ENCODE measurements at places on chromosomes 1 and 21.

GRCh38 chr1:212218911-212219310 lies 66.3 kb upstream of the PPP2R5A start:
- peak; percentile 48 for DNase-seq

GRCh38 chr1:156920233-156921052 lies at the start of gene LRRC71:
LRRC71 (plus strand) TSS chr1:156920632; CDS start chr1:156920804, 172 bp downstream.
- DNase-seq: no peak

DNA sequence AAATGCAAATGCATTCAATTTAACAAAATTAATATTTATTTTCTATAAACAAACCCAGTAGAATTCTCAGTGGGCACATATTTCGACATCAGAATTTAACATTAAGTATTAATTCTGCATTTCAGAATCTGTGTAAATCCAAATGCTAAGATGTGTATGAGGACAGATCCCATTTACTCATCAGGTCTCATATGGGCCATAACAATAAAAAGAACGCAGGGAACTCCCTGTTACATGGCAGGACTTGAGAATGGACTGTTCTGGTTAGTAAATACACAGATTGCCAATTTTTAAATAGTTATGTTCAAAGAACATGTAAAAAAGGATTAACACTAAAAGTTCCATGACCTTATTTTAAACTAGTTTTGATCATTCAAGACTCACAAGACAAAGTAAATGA lies 104.0 kb downstream of the SLC30A10 start:
- no peak for DNase-seq

DNA sequence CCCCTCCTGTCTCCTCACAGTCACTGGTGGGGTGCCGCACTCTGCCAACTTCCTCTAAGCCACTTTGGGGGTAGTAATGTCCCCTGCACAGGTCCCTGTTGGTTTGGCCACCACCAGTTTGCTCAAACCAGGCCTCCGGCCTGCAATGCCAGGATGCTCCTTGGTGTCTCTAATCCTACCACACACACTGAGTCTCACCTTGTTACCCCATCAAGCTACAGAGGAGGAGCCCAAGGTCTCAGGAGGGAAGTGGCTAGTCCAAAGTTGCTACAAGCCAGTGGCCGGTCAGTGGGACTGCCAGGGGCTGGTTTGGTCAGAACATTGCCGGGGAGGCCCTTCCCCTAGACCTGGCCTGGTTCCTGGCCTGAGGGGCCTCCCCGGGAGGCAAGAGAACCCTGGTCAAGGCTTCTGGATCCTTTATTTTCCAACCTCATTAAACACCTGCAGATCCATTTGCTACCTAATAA lies 21.5 kb upstream of the LRP8 start:
- no peak for DNase-seq

DNA sequence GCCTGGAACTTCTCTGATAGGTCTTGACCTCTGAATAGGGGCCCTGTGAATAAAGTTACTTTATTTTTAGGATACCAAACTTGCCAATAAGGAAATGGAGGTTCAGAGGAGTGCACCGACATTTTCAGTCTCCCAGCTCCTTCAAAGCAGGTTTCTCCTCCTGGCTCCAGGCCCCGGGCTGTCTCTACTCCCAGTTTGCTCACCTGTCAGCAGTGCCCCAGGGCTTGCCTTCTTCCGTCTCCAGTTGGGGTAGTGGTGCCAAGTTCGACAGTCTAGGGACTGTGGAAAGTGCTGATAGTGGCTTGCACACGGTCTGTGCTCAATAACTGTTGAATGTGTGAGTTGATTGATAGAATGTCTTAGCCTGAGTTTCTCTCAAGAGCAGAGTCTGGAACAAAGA lies 149.2 kb downstream of the ACTL8 start:
- DNase-seq: no peak

- DNase-seq: peak; percentile 55
Observed at GRCh38 chr1:32798679-32799416, 18.3 kb downstream of the YARS1 start.

DNA sequence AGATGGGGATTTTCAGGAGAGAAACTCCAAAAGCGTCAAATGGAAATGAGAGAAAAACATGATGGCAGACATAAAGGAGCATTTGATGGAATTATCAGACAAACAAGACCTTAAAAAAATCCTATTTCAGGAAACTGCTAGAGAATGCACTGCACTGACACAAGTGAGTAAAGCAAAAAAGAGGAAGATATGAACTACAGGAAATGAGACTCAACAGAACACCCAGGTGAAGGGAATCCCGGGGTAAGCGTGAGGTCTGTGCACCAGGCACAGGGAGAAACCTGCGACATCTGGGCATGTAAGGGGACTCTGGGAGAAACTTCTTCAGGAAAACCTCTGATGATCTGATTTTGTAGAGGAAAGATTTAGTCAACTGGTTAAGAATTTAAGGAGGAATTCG lies 2.8 kb downstream of the TARBP1 start:
- DNase-seq: no peak

- DNase-seq: no peak
Observed at GRCh38 chr1:80202118-80202517, 1195.6 kb upstream of the ADGRL4 start.

- DNase-seq: no peak
Observed at GRCh38 chr1:212072047-212072446, 36.5 kb downstream of the DTL start.

- no peak for DNase-seq
Observed at GRCh38 chr1:153922076-153922971, 448 bp downstream of the GATAD2B start.

GRCh38 chr1:221632072-221632471 lies 109.8 kb downstream of the DUSP10 start:
- no peak for DNase-seq

- no peak for DNase-seq
Observed at GRCh38 chr1:168163670-168164069, 15.1 kb upstream of the TIPRL start.

- DNase-seq: no peak
Observed at GRCh38 chr21:31753949-31754707, 22.2 kb upstream of the SCAF4 start.

- DNase-seq: no peak
Observed at GRCh38 chr1:157575744-157576143, 22.1 kb downstream of the FCRL4 start.

DNA sequence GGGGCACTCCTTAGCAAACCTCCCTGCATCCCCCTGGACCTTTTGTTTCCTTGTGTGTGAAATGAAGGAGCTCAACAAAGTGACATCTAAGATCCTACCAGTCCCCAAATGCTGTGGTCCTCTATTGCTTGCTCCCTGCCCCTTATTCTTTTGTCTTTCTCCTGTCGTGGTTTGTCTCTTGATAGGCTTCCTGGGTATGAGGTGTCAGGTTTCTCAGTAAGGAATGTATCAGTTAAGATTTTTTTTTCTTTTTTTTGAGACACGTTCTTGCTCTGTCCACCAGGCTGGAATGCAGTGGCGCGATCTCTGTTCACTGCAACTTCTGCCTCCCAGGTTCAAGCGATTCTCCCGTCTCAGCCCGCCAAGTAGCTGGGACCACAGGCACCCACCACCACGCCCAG lies 16.8 kb downstream of the CNIH3 start:
- no peak for DNase-seq

- no peak for DNase-seq
Observed at GRCh38 chr21:45032332-45032731, 42.0 kb upstream of the ADARB1 start.

DNA sequence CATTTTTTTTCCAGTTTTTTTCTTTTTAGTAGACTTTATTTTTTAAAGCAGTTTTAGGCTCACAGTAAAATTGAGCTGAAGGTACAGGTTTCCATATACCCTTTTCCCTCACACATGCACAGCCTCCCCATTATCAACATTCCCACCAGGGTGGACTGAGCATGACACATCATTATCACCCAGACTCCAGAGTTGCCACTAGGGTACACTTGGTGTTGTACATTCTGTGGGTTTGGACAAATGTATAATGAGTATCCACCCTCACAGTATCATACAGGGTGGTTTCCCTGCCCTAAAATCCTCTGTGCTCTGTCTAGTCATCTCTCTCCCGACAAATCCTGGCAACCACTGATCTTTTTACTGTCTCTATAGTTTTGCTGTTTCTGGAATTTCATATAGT lies 3.0 kb upstream of the AIM2 start:
- DNase-seq: no peak

- DNase-seq: no peak
Observed at GRCh38 chr1:110216844-110217444, 6.8 kb downstream of the KCNC4 start.

DNA sequence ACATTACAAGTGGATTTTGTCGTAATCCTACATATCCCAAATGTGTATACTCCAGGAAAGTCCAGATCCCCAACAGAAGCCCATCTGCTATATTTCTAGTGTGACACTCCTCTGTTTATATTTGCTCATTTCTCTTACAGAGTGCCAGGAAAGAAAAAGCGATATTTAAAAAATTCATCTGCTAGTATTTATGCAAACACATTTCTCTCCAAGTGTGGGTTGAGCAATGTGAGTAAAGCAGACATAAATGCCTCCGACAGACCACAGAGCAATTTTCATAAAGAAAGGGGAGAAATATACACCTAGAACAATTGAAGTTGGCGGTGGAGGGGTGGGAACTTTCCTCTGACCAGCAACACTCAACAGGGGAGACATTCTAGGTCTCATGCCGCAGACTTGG lies 22.2 kb upstream of the RAP1A start:
- DNase-seq: no peak

DNA sequence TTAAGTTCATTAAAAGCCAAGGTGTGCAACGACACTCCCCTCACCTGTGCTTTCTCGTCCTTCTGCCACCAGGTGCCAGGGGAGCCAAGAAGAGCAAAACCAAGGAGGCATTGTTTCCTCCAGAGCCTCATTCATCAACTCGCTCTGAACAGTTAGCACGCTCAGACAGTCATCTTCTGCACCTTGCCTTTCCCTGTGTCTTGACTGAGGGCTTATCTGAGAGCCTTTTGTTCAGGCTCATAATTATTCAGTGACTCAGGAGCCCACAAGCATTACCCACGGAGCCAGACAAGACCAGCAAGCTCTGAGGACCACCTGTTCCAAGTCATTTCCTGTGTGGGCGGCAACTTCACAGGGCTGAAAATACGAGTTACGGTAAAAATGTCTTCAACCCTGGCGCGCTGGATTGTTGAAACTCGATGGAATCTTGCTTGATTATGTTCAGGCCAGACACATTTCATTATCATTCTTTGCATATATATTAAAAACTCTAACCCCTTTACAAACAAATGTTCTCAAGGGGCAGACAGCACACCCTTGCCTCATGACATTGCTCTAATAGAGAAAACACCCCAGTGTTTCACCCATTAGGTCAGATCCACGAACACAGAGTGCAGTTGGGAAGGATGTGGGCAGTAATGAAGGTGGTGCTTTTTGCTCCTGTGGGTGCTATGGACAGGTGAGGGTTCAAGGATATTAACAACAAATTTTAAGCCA lies 89.7 kb upstream of the RUNX1 start:
- DNase-seq: no peak

- DNase-seq: no peak
Observed at GRCh38 chr1:40635763-40636500, 29.6 kb downstream of the RIMS3 start.

DNA sequence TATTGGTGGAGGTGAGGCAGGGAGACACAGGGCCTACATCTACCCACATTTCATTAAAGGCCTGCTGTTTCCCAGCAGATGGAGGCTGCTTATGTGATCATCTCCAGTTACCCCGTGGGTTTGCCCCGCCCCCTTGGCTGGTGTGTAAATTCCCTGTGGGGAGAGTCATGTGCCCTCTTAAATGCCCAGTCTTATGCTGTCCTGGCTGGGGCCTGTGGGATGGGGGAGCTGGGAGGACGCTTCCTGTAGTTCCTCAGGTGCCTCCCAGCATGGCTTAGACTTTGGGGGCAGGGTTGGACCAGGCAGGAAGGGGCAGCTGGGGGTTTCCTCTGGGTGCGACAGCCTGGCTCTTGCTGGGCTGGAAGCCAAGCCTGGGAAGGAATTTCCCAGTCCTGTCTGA lies 15.5 kb upstream of the CITED4 start:
- DNase-seq: no peak

DNA sequence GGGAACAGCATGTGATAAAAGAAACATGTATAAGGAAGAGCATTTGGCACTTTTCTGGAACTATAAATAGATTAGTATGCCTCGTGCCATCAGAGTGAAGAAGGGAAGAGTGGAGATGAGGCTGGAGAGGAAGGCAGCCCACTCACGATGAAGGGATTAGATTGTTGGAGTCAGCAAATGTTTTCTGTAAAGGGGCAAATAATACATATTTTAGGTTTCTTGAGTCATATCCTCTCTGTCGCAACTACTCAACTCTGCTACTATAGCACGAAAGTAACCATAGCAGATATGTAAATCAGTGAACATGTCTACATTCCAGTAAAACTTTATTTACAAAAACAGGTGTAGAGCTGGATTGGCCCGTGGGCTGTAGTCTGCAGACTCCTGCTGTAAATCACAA lies 147.8 kb downstream of the TENT5C start:
- no peak for DNase-seq

GRCh38 chr1:12387641-12388040 lies 157.8 kb downstream of the VPS13D start:
- no peak for DNase-seq

DNA sequence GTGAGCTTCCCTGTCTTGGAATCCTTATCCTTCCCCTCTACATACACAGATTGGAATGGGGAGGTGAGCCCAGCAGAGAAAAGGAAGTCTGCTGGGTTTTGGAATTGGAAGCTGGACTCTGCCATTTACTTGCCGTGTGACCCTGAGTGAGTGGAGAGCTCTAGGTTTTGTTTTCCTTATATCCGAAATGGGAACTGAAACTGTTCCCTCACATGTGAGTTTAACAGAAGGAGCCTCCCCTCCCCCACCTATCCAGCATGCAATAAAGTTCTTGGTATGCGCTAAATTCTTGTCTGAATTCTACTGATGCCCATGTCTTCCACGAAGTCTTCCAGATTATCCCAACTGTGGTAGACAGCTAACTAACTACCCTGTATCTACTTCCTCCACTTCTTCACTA lies 58.7 kb downstream of the NENF start:
- DNase-seq: no peak

- DNase-seq: no peak
Observed at GRCh38 chr1:69523461-69523860, 44.3 kb upstream of the LRRC7 start.

- DNase-seq: no peak
Observed at GRCh38 chr1:26700711-26701110, 4.9 kb downstream of the ARID1A start.

DNA sequence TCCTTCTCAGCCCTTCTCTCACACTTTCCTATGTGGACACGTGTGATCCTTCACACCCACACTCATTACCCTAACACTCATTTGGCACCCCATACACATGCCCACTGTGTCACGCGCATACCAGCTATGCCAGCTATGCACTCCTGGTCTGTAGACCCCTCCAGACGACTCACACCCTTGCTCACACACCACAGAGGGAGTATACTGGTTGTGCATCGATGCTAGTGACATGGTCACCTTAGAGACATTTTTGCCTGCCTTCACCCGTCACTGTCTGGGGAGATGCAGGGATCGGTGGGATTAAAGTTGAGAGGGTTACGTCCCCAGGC lies 8.3 kb upstream of the PPM1J start:
- DNase-seq: no peak

- no peak for DNase-seq
Observed at GRCh38 chr1:209430107-209430506, 153.4 kb upstream of the CAMK1G start.
